ENCODE measurements at places on chromosomes 4 and X. TPM values are rescaled to one million over a fixed set of nuclear protein-coding genes. Genes with fewer than 3 reads are reported as not detected.

- no peak for DNase-seq
Measured at GRCh38 chr4:866761-867390, 40.9 kb upstream of the CPLX1 start.

- no peak for DNase-seq
Measured at GRCh38 chr4:15918484-15919129, 19.9 kb downstream of the FGFBP1 start.

DNA sequence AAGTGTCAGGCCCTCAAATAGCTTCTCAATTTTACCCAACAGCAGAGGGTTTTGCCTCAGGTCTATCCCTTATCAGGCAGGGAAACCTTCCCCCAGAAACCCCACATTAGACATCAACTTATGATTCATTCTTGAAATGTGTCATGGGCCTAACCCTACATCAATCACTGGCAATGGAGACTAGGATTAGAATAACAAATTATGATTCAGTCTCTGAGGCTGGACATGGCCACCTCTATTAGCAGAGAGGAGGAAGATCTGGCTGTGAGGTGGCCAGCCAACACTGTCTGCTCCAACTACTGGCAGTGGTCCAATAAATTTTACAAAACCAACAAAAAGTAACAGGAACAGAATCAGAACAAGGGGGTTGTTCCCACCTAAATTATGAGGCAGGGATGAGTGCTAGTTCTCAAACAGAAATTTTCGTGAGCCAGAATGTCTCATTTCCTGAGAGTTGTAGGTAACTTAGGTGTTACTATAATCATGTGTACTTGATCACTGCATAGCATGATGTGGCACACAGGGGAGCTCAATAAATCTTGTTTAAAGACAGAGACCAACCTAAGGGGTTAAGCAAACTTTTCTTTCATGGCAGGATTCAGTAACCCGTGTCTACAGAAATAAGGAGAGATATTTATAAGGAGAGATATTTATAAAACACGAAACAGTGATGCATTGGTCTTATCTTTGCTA, 126.8 kb downstream of the NFKB1 start:
- DNase-seq, result peak; percentile 93

GRCh38 chrX:130728208-130728607, 174.8 kb downstream of the ENOX2 start:
- DNase-seq, result peak; percentile 66

- peak; percentile 41 for DNase-seq
Measured at GRCh38 chrX:2691543-2692220, 587 bp downstream of the CD99 start.

- DNase-seq, result peak; percentile 11
Measured at GRCh38 chr4:48665555-48666186, 114.4 kb downstream of the FRYL start.

GRCh38 chr4:53361451-53361850, 4.4 kb downstream of the SCFD2 start:
- DNase-seq, result peak; percentile 28

- no peak for DNase-seq
Measured at GRCh38 chr4:159137176-159137575, 34.3 kb downstream of the RAPGEF2 start.

- no peak for DNase-seq
Measured at GRCh38 chr4:36919721-36920120, 324.8 kb upstream of the NWD2 start.

GRCh38 chr4:166458756-166459155, 585.7 kb downstream of the TLL1 start:
- peak; percentile 12 for DNase-seq

DNA sequence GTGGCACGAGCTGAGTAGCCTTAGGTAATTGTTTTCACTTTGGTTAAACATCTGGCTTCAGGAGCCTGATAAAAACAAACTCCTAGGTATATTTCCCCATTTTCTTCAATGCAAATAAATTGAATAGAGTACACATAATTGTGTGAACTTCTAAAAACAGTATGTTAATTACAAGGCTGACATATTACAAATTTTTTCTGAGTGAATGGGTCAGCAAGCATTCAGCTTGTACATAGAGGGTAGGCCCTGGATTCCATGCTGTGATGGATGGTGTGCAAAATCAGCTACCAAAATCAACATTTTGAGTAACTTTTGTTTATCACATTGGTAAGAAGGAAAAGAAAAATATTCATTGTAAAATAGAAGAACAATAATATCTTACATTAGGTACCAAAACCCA, 12.2 kb downstream of the TNIP3 start:
- DNase-seq, result no peak

- DNase-seq, result no peak
Measured at GRCh38 chrX:153600032-153600373, 1.1 kb upstream of the CCNQ start.

GRCh38 chrX:134146493-134146892, 90.5 kb upstream of the CCDC160 start:
- DNase-seq, result no peak

Gene GAGE12E
- not detected for total RNA-seq

Gene PABPC5
- not detected for total RNA-seq

Gene DGKK
- total RNA-seq, result not detected

Gene AFF2
- total RNA-seq, result not detected

Gene RHOXF1
- total RNA-seq, result not detected
